ENCODE measurements at places on chromosomes 11 and 22.

DNA sequence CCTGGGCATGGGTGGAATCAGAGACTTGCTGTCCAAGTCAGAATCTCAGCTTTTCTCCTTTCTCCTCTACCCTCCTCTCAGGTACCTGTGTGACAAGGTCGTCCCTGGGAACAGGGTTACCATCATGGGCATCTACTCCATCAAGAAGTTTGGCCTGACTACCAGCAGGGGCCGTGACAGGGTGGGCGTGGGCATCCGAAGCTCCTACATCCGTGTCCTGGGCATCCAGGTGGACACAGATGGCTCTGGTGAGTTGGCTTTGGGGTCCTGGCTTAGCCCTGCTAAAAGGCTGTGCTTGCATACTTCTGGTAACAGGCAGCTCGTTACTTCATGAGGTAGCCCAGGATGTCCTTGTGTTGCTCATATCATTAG lies 10.7 kb downstream of the MCM5 start:
- DNase-seq: no peak

DNA sequence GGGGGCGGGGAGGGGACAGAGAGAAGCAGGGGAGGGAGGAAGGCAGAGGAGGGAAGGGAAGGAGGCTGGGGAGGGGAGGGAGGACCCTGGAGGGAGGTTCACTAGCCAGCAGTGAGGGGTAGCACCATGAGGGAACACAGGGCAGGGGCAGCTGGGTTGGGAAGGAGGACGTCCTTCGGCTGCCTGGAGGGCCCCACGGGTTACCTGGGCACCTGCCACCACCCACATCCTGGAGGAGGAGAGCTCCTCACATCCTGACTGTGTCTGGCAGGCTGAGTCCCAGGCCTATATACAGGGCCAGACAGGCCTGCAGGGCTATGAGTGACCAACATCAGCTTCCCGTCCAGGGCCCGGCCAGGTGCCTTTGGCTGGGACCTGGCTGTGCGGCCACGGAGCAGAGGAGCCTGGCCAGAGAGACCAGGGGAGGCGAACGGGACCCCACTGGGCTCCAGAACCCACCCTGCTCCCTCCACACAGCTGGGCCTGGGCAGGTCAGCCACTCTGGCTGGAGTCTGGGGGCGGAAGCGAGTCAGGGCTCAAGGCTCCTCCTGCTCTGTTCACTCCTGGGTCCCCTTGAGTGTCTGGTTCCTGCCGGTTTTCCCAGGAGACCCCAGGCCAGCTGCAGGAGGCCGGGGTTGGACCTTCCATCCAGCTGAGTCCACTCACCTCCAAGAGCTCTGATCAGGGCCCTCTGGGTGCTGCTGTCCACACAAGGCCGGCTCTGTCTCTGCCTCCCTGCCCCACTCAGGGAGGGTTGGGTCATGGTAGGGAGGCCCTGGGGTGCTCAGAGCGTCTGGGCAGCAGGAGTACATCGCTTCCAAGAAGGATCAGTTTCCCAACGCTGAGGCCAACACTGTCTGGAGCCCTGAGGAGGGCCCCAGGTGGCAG lies 677.7 kb downstream of the BRD1 start:
- DNase-seq: no peak

GRCh38 chr11:119991669-119992068 lies 146.2 kb downstream of the TRIM29 start:
- no peak for DNase-seq

- no peak for DNase-seq
Measured at GRCh38 chr11:21492931-21493330, 700.0 kb upstream of the ANO5 start.

- no peak for DNase-seq
Measured at GRCh38 chr22:33561149-33561807, 359.0 kb downstream of the LARGE1 start.
